ENCODE measurements at places on chromosomes 5 and 9.

- DNase-seq: no peak
These were observed 9.1 kb upstream of the GPSM1 start for GRCh38 chr9:136318111-136318775.

GRCh38 chr5:126519637-126520592, 75.1 kb downstream of the ALDH7A1 start:
- DNase-seq: no peak

DNA sequence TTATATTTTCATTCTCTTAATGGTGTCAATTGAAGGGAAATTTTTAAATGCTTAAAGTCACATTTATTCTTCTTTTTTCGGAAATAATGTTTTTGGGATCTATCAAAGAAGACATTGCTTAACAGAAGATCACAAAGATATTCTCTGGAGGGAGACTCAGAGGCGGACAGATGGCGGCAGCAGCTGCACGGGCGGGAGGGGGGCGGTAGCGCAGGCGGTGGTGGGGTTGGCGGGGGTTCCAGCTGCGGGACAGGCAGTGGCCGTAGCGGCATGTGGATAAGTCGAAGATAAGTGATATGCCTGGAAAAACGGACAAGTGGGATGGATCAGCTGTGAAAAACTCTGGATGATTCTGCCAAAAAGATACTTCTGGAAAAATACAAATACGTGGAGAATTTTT, 31.6 kb upstream of the ZDHHC11B start:
- DNase-seq: no peak

- no peak for DNase-seq
These were observed 8.8 kb downstream of the SLC27A4 start for GRCh38 chr9:128349125-128349524.

GRCh38 chr5:153807801-153808200, 230.9 kb downstream of the FAM114A2 start:
- DNase-seq: no peak

DNA sequence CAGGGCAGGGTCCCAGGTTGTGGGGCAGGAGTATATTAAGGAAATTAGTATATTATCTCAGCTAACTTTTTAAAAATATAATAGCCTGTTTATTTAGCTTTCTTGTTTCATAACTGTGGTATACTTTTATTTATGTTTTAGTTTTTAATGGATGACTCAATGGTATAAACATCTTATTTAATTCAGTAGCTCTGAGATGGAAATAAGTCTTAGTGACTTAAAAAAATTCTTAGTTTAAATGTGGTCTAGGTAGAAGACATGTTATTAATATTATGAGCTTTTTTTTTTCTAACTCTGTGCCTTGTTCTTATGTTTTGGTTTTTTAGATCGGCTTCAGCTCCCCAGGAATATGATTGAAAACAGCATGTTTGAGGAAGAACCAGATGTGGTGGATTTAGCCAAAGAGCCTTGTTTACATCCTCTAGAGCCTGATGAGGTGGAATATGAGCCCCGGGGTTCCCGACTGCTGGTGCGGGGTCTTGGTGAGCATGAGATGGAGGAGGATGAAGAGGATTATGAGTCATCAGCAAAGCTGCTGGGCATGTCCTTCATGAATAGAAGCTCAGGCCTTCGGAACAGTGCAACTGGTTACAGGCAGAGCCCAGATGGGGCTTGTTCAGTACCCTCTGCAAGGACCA, 43.1 kb downstream of the LNPEP start:
- DNase-seq: no peak

DNA sequence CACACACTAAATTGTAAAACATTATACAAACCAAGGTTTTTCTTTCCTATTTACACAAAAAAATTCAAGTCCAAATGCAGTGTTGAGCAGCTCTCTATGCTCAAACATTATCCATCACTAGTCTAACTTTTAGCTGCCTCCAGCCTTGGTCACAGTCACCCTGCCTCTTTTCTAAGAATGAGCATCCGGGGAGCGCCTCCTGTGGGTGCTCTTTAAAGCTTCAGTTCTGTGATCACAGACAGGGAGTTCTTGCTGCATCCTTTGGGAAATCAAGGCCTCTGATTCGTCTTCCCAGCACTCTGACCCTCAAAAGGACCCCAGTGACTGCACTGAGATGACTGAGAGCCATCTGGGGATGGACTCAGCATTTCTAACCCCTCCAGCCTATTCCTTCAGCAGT, 289.6 kb downstream of the SEC61B start:
- no peak for DNase-seq

- DNase-seq: no peak
These were observed 416.4 kb downstream of the TLE4 start for GRCh38 chr9:79988126-79988525.

DNA sequence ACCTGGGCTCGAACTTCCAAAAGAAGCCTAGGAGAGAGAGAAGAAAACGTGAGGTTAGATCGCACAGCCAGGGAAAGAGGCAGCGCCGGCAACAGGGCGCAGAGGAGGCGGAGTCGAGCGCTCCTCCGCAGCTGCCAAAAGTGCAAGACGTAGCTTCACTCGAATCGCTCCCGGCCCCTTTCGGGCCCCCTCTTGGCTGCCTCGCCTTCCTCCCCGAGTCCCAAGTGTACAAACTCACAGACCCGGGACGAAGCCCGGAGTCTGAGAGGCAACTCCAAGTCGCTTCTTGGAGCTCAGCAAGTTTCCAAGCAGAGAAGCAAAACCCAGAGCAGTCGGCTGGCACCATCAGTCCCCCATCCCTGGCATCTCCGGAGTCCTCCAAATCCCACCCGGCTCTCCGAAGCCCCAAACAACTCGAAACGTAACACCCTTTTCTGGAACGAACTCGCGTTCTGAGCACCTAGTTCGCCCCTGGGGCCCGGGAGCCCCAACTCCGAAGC, 1.2 kb downstream of the MIER3 start:
- DNase-seq: peak; percentile 42

DNA sequence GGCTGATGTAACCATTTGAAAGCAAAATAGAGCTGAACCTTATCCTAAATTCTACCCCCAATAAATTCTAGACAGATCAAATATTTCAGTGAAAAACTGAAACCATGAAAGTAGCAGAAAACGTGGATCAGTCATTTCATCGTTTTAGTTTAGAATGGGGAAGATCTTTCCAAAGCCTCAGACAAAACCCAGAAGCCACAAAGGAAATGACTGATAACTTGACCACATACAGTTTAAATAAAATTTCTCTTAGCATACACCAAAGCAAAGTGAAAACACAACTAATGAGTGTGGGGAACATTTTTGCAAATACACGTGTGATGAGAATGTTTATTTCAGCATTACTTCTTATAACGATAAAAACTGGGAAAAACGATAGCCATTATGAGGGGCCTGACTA, 284.8 kb downstream of the ADGRV1 start:
- no peak for DNase-seq

All from activated T-cell treated with anti-CD3 and anti-CD28 coated beads for 1 hour (primary cell).